ENCODE measurements at places on chromosomes 7 and 10. TPM values are rescaled to one million over a fixed set of nuclear protein-coding genes. Genes with fewer than 3 reads are reported as not detected.

DNA sequence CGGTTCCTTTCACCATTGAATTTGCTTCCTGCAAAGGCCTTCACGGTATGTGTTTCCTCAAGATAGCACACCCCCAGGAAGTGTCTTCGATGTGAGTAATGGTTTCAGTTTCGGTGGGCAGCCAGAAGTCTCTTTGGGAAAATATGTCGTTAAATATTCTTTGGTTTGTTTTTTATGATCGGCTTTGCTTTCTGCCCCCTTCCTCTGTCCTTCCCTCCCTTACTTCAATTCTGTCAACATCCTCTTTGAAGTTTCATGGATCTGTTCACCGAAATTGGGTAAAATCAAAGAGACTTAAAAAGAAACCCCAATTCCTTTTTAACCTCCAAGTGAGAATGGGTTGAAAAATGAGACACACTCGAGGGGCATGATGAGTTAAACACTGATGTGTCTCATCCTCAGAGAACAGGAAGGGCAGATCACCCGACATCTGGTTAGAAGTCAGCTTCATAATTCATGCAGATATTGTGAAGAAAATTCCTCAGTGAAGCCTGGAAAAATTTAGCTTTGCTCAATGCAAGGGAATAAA, 170.8 kb upstream of the HABP2 start:
- H3K27me3 ChIP-seq = peaks cover 13% of the 10 kb centered on the region
- no peak for DNase-seq
- H3K4me1 ChIP-seq = peaks cover 42% of the 10 kb centered on the region

The PRSS2 gene
- not detected for total RNA-seq

GRCh38 chr7:27197137-27198042, 2.5 kb downstream of the HOXA13 start:
- no peaks in the 10 kb centered on the region for H3K36me3 ChIP-seq
- peaks cover 28% of the 10 kb centered on the region for H3K4me1 ChIP-seq
- no peak for DNase-seq
- H3K4me3 ChIP-seq = peak overlapping the region; percentile 81

The ADO gene
- 20.3 TPM for total RNA-seq

DNA sequence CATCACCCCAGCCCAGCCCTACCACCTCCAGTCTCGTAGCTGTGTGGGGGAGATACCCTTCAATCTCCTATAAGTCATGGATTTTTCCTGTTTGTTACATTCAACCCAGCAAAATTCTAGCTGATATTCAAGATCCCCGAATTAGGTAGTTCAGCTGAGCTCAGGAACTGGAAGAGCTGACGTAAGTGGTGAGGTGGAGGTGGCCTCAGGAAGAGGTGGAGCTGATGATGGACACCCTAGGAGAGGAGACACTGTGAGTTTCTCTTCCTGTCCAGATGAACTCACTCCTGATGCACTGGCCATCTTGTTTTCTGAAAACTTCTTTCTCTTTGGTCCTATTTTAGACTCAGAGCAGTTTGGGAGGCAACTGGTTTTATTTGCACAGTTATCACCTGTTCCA, 90.5 kb upstream of the PITRM1 start:
- H3K27ac ChIP-seq = no peak overlapping the region
- peaks cover 2% of the 10 kb centered on the region for H3K27me3 ChIP-seq
- H3K36me3 ChIP-seq = no peaks in the 10 kb centered on the region

DNA sequence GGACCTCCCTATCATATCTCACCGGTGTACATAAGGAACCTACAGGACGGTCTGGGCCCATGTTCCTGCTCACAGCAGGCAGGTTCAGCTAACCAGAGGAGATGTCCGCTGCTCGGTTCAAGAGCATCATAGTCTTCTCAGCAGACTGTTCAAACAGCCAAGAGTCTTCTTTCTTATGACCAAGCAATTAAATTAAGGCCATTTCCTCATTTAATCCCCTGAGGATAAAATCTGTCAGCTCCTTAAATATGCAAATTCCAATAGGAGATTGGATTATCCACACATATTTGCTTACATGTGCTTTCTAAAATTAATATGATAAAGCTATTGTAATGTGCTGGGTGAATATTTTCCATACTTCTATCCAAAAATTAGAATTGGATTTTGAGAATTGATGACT, 59.7 kb downstream of the LMBR1 start:
- no peak for DNase-seq
- H3K27me3 ChIP-seq = no peaks in the 10 kb centered on the region
- H3K4me1 ChIP-seq = no peaks in the 10 kb centered on the region

The CCT6A gene
- 130 TPM for total RNA-seq
